ENCODE measurements at places on chromosomes 11 and 22. TPM values are rescaled to one million over a fixed set of nuclear protein-coding genes. Genes with fewer than 3 reads are reported as not detected.

Gene MN1
- total RNA-seq = 0.51 TPM

DNA sequence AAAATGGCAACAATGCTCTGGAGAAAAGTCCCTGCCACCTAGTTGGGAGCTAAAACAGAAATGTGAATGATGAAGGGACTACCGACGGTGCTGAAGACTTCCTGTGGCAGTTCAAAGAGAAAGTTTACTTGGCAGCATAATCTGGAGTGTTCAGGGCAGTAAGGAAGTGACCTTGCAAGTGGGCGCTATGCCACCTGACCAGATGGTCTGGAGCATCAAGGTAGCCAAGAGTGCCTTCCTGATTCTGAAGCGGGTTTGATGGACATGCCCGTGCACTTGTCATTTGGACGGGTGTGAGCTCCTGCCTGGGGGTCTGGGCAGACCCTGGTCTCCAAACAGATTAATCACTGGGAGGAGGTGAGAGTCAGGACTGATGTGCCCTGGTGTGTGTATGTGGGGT, 1.8 kb upstream of the SNX19 start:
- H3K36me3 ChIP-seq = no peaks in the 10 kb centered on the region
- no peak overlapping the region for H3K27ac ChIP-seq
- 0 out of 2 replicates have a peak, but pooled peaks cover 3% of the 10 kb centered on the region for H3K4me1 ChIP-seq
- no peak overlapping the region for H3K4me3 ChIP-seq
- no peaks in the 10 kb centered on the region for H3K27me3 ChIP-seq

- no peak for DNase-seq
- H3K27ac ChIP-seq = no peak overlapping the region
- no peaks in the 10 kb centered on the region for H3K27me3 ChIP-seq
- H3K36me3 ChIP-seq = no peaks in the 10 kb centered on the region
- no peak overlapping the region for H3K4me3 ChIP-seq
- no peaks in the 10 kb centered on the region for H3K4me1 ChIP-seq
Observed at GRCh38 chr11:132289590-132290256, 919.3 kb downstream of the NTM start.

- no peak overlapping the region for H3K27ac ChIP-seq
- no peaks in the 10 kb centered on the region for H3K36me3 ChIP-seq
- DNase-seq = no peak
- H3K4me3 ChIP-seq = no peak overlapping the region
Observed at GRCh38 chr22:46589871-46590271, 30.3 kb upstream of the GRAMD4 start.

- no peak overlapping the region for H3K4me3 ChIP-seq
- H3K27me3 ChIP-seq = no peaks in the 10 kb centered on the region
- no peaks in the 10 kb centered on the region for H3K36me3 ChIP-seq
- no peak for DNase-seq
- H3K27ac ChIP-seq = no peak overlapping the region
Observed at GRCh38 chr11:19832901-19833300, 120.3 kb downstream of the NAV2 start.

DNA sequence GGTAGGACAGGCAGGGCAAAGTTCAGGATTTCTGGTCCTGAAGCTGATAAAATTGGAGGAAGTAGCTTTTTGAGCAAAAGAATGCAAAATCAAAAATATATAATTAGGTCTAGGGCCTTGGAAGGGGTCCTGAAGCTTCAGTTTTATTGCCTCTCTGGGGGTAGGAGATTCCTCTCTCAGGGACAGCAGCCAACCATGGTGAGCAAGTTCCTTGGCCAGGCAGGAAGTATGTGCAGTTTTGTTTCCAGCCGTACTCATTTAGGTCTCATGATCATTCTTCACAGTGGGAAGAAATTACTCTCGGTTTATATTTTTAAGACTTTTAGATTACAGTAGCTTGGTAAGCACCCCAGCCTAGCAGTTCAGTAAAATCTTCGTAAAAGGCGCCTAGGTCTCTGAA, 2.9 kb upstream of the RAB38 start:
- H3K27ac ChIP-seq = no peak overlapping the region
- DNase-seq = no peak
- H3K4me3 ChIP-seq = no peak overlapping the region
- no peaks in the 10 kb centered on the region for H3K4me1 ChIP-seq
- H3K27me3 ChIP-seq = peaks cover 3% of the 10 kb centered on the region

DNA sequence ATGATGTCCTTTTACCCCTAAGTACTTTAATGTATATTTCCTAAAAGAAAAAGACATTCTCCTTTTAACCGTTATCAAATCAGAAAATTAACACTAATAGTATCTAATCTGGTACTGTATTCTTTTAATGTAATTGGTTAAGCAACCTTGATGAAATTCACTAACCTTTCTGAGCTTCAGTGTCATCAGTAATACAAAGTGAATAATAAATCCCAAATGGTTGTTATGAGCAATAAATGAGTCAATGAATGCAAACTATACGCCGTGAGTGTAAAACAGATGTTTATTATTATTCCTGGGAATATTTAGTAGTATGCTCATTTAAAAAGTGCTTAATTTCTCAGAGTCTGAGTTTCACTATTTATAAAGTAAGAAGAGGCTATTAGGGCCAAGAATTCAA, 21.5 kb downstream of the UEVLD start:
- DNase-seq = no peak
- no peaks in the 10 kb centered on the region for H3K27me3 ChIP-seq
- no peak overlapping the region for H3K27ac ChIP-seq
- H3K36me3 ChIP-seq = peaks cover 3% of the 10 kb centered on the region
- no peak overlapping the region for H3K4me3 ChIP-seq
- H3K4me1 ChIP-seq = no peaks in the 10 kb centered on the region
